NCI-H1092 (cell line): ENCODE measurements at places on chromosomes 11 and 22.

- DNase-seq: no peak
Measured at GRCh38 chr22:41826430-41827383, 6.2 kb upstream of the SREBF2 start.

DNA sequence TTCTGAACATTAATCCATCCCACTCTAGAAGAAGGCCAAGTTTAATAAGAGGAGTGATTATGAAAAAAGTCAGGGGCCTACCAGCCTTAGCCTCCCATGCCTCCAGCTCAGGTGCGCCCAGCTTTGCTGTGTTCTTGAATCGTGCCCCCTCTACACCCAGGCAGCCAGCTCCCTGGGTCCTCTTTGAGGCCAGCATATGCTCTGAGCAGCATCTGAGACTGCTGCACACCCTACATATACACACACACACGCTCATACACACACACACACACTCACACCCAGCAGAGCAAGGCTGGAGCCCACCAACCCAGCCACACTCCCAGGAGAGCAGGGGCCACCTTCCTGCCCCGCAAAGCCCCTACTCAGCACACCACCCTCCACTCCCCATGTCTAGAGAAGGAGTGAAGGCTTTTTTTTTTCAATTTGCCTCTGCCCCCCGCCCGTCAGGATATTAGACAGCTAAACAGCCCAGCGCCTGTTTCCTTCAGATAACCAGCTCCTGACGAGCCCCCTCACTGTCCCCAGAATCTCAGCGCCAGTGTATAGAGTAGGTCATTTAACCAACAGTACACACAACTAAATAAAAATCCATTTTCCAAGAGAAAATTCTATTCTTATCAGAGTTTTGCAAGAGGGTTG lies 121.6 kb downstream of the BUD13 start:
- no peak for DNase-seq

DNA sequence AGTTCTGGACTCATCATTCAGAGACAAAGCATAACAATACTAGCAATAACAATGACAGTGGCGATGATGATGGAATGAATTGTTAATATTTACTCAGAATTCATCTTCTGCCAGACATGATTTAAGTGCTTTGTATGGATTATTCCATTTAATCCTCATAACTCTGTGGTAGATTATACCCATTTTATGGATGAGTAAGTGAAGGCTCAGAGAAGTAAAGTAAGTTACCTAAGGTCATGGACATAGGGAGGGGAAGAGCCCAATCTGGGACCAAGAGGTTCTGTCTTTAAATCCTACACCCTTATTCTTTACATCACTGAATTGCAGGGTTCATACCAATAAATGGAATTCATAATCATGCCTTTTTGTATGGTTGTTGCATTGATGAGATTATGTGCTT lies 72.7 kb downstream of the MYO18B start:
- DNase-seq: no peak

DNA sequence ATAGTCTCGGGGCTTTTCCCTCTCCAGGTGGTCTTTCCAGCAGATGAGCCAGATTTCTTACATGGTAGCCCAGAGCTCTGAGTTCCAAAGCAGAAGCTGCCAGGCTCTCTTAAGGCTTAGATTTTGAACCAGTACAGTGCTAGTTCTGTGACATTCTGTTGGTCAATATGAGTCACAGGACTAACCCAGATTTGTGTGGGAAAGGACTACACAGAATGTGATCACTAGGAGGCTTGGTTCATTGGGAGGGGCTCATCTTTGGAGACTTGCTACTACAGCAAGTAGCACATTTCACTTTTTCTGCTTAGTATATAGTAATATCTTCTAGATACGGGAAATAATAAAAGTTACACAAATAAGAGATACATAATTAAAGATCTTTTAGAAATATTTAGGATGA lies 24.1 kb downstream of the RNF214 start:
- no peak for DNase-seq

GRCh38 chr11:63919267-63920125 lies 2.5 kb upstream of the RCOR2 start:
- no peak for DNase-seq

- no peak for DNase-seq
Measured at GRCh38 chr11:115612046-115612730, 108.0 kb upstream of the CADM1 start.

DNA sequence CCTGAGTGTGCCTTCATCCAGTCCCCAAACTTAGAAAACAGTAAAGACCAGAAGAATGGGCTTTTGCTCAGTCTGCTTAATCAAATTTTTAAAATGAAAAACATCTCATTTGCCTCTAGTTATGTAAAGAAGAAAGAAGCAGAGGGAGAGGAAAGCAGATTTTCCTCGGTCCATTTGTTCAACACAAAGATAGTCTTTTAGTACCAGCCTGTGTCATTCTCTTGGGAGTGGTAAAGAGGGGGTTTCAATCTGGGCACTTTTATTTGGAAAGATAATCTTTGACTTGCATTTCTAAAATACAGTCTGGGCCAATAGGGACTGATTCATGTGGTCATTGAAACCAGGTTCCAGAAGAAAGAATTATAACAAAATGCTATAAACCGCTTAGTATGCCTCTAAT lies 29.5 kb downstream of the KREMEN1 start:
- DNase-seq: no peak

DNA sequence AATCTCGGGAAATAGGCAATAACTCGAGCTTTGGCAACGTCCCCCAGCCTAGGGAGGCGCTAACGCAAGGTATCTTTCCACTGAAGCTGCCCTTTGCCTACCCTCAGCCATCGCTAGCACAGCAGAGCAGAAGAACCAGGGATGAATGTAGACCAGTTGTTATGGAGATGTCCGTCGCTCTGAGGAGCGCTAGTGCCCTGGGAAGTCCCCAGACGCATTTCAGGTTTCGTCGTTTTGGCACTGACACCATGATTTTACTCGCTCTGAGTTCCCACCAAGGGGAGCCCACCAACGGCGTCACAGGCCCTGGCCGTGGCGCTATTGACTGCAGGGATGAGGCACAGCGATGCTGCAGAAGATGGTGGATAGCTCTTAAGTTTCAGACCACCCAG lies 22.7 kb upstream of the BDNF start:
- DNase-seq: no peak

DNA sequence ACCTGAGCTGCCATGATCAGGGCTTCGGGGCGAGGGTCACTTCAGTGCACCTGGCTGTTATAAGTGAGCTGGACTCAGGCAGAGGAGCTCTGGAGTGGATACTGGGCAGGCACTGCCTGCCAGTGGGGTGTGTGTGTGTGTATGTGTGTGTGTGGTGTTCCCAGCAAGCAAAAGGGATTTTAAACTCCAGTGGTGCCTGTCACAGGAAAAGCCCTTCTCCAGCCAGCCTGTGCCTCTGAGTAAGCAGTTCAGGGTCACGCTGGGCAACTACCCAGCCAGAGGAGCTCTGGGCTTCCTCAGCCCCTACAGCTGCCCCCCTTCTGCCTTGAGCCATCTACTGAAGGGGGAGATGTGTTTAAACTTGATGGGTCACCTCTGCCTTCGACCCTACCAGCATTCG lies 109.0 kb downstream of the OSBP2 start:
- no peak for DNase-seq

GRCh38 chr22:32864596-32864995 lies 63.1 kb downstream of the TIMP3 start:
- DNase-seq: no peak

DNA sequence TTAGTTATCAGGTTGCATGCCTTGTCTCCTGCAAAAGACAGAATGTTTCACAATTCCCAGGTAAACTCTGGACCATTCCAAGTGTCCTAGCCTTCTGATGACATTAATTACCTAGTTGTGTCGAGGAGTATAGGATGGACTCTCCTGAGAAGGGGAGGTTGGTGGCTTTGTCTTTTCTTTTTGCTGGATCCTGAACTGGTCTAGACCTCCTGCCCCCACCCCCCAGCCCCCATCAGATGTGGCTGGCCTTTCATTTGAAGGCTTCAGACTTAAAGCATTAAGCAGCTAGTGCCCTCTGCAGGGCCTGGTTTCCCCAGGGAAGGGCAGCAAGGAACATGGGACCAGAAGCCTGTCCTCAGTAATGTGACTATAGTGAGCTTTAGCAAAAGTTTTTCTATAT lies 9.7 kb downstream of the MCAM start:
- no peak for DNase-seq

- DNase-seq: no peak
Measured at GRCh38 chr22:31377612-31378011, 21.8 kb upstream of the DRG1 start.

DNA sequence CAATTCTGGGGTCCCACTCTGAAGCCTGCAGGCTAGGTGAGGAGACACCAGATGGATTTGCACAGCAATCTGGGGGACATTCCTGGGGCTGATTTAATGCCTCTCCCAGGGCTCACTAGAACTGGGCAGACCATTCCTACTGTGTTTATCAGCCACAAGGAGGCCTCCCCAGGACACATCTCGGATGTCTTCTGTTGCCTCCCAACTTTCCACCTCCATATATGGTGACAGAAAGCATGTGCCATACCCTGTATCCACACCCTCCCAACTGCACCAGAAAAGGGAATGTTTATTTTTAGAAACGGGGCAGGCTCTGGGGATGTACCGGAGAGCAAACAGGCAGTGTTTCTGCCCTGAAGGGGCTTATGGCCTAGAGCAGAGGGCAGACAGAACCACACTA lies 181.8 kb downstream of the CSNK2A3 start:
- no peak for DNase-seq

- no peak for DNase-seq
Measured at GRCh38 chr22:30860176-30861105, 108.1 kb downstream of the MORC2 start.

- no peak for DNase-seq
Measured at GRCh38 chr11:134995741-134996140, 583.7 kb upstream of the B3GAT1 start.

DNA sequence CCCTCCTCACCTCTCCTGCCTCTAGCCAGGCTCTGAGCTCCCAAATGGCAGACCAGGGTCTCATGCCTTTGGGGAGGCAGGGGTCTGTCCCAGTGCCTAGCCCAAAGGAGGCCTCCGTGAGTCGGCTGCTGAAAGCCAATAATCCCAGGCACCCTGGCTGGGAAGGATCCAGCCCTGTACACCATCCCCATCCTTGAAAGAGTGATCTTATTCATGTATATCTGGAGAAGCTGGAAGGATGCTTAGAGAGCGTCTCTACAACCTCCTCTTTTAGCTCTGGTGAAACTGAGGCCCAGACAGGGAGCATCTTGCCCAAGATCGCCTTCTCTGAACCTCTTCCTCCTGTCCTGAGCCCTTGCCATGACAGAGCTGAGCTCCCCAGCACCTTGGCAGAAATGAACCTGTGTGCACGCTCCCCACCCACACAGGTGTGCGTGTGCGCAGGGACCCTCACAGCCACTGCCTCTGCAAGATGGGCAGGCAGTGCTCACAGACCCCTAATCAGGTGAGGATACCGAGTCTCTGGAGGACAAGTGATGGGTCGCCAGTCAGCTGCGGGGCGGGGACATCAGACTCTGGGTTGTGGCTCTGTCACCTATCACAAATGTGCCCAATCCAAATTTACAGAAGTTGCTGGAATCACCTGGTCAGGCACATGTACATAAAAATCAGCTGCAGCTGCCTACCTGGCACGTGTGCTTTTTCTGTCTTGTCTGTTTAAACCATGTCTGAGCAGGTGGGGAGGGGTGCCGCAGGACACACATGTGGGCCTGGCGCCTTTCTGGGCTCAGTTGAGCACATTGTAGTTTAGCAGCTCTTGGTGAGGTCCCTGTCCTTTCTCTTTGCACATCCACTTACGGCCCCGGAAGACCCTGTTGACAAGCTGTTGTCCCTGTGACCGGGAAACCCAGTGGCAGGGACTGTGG lies 49.3 kb upstream of the WNT7B start:
- DNase-seq: no peak

DNA sequence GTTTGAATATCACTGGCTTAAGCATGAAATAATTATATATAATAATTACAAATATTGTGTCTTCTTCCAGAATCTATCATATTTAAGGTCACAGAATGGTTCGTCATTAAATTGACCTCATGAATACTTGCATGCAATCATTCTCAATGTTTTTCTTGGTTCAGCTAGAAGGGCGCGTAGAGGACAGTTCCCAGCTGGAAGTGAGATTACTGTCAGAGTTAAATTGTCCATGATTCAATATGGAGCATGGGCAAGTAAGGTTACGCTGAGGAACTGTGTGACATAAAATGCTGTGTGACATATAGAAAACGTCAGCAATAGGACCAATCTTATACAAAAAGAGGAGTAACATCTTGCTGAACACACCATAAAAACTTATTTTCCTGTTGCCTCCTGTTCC lies 2423.5 kb upstream of the RAG2 start:
- DNase-seq: no peak

DNA sequence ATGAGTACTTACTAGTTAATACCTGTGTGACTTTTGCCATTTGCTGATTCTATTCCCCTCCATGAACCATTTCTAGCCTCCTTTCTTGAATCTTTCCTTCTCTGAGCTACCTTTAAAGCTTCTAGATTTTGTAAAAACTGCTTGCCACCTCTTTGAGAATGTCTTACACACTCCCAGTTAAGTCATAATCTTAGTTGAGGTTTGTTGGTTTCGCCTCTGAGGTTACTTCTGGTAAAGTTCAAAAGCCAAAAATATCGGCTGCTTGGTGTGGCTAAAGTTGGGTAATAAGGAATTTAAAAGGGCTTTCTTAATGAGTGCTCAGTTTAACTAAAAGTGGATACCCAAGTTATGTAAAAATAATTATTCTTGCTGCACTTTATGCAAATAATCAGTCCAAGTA lies 10.4 kb upstream of the GLYAT start:
- DNase-seq: no peak

GRCh38 chr11:86503131-86503530 lies 128.4 kb downstream of the CCDC81 start:
- DNase-seq: no peak

GRCh38 chr11:61543606-61544306 lies 35.2 kb downstream of the LRRC10B start:
- no peak for DNase-seq

GRCh38 chr11:109680127-109680526 lies 258.1 kb downstream of the C11orf87 start:
- no peak for DNase-seq

DNA sequence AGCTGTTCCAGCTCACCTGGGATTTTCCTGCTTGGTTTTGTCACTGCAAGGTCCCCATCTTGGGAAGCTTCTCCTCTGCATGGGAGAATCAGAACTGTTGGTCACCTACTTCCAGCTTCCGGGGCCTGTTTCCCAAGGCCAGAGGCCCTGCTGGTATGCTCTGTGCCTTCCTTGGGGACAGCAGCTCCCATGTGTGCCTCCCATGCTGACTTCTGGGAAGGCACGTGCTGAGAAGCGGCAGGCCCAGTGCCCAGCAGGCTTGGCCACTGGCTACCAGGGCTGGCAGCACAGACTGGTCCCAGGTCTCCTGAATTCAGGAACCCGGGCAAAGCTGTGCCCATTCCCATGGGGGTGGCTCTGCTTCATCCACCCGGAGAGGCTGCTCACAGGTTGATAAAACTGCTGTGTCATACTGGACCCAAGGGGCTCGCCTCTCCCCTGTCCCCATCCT lies 33.8 kb downstream of the MYEOV start:
- DNase-seq: no peak
